Heart right ventricle (tissue), 16 donors: ENCODE measurements at places on chromosomes 2 and 18. TPM values are rescaled to one million over a fixed set of nuclear protein-coding genes. Genes with fewer than 3 reads are reported as not detected.
A peak's percentile ranks its signal among the peaks of the same experiment; 100 is the strongest.

CHRND gene
- total RNA-seq: 0.12 TPM

DNA sequence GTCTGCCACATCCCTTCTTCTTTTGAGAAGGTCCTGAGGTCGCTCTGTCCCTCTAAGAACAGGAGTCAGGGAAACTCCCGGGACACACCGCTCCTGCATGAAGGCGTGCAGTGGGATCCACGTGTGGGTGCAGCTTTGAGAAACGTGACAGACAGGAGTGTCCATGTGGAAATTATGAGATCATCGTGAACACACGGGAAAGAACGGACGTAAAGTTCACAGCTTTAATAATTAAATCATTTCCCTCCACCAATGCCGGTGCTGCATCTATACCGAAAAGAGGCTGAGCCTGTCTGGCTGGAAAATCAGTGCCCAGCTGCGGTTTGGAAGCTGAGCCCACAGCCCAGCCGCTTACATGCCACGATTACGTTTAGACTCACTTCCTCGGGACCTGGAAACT, 372.4 kb upstream of the SALL3 start:
- no peak for DNase-seq

GRCh38 chr18:55477499-55477859, 110.5 kb downstream of the TCF4 start:
- DNase-seq: no peak

SCN3A gene
- total RNA-seq: 0.88 TPM

DNA sequence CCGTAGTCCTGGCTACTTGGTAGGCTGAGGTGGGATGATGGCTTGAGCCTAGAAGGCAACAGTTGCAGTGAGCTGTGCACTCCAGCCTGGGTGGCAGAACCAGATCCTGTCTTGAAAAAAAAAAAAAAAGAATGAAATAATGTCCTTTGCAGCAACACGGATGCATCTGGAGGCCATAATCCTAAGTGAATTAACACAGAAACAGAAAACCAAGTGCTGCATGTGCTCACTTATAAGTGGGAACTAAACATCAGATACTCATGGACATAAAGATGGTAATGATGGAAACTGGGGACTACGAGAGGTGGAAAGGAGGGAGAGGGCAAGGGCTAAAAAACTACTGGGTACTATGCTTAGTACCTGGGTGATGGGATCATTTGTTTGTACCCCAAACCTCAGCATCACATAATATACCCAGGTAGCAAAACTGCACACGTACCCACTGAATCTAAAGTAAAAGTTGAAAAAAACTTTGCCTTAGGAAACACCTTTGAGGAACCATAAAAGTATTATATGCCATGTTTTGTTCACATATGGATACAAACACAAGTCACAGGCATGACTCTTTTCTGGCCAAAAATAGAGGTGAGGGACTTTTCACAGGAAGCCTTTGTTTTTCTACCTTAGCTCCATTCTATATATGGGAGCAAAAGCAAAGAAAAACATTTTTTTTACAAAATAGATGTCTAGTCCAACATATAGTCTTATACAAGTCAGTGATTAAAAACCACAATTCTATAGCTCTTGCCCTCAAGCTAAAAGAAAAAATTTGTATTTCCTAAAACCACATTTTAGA, 36.6 kb downstream of the GPR155 start:
- no peak for DNase-seq

GRCh38 chr2:52931660-52932059, 835.9 kb upstream of the CHAC2 start:
- DNase-seq: no peak

KLHL41 gene
- total RNA-seq: 168 TPM

CYP27C1 gene
- total RNA-seq: 0.12 TPM

- no peak for DNase-seq
Measured at GRCh38 chr2:224492531-224492930, 90.6 kb upstream of the FAM124B start.

- peak; percentile 74 for DNase-seq
Measured at GRCh38 chr2:235666213-235666781, 172.5 kb downstream of the AGAP1 start.

DHRS9 gene
- total RNA-seq: 1.6 TPM
